ENCODE measurements at places on chromosomes 2 and 18.

- DNase-seq = no peak
Measured at GRCh38 chr2:230999477-230999876, 3.6 kb downstream of the SPATA3 start.

- no peak for DNase-seq
Measured at GRCh38 chr2:234666911-234667310, 170.0 kb upstream of the ARL4C start.

GRCh38 chr18:159037-159652 is 788 bp downstream of the USP14 start:
- DNase-seq = no peak

DNA sequence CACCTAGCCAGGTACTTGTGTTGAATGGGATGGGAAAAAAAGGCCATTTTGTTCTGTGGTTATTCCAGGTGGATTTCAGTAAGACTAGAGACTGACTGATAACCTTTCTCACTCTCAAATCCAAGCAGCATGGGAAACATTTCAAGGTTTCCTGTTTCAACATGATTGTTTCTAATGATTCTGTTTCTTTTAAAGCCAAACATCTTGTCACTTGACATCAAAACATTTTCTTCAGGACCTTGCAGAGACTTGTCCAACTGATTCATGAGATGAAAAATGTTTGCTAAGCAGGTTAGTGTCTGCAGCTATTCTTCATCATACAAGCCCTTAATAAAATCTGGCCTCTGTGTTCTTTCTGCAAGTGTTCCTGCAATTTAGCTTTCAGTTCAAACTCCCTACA is 456.5 kb upstream of the CWC22 start:
- DNase-seq = no peak

DNA sequence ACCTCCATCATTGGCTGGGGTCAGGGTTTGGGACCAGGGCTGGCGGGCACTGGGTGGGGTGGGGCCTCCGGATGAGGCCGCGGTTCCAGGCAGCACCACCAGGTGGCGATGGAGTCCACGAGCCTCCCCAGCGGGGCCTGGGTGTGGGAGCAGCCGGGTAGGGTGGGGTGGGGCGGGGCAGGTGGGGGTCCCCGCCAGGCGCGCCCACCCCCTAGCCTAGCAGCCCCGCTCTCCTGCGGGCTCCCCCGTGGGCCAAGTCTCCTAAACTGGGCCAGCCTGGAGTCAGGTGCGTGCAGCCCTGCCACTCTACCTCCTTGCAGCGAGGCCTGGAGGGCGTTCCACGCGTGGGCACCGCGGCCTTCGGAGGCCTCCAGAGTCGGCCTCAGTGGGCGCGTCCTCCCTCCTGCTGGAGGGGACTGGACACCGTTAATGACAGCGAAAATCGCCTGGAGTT is 187.5 kb downstream of the TWIST2 start:
- peak; percentile 74 for DNase-seq

DNA sequence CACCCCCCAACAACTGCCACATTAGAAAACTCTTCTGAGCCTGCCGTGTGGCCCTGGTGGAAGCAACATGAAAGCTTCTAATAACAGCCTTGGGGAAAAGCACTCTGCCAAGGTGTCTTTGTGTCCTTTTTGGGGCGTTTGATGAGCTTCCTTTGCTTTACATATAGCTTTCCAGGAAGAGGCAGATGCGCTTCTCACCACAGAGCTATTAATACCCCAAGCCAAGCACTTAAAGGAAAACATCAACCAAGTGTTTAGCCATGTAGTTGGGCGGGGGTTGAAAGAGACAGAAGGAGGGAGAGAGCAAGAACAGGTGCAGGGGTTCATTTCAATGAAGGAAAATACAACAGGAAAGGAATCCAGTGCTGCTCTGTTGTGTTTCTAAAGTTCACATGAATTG is 176.1 kb downstream of the VAPA start:
- DNase-seq = no peak

DNA sequence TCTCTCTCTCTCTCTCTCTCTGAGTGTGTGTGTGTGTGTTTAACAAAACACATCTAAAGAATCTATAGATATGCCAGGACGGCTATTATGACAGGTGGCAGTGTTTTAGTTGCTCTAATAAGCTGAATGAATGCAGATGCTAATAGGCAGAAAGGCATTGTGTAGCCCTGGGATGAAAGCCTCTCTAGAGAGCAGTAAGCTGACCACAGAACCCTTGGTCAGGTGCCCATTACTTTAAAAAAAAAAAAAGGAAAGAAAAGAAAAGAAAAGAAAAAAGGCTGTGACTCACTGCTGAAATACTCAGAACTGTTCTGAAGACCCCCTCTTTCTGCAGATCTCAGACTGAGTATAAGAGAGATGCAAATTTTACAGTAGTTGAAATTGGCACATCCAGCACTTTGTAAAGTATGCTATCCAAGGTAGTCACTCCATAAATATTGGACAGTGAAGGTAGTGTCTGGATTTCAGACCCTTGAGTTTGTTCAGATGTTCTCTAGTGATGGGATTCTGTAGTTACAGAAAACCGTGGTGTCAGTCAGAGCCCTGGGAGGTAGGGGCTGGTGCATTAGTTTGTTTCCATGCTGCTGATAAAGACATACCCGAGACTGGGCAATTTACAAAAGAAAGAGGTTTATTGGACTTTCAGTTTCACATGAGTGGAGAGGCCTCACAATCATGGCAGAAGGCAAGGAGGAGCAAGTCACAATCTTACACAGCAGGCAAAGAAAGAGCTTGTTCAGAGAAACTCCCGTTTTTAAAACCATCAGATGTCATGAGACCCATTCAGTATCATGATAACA is 30.9 kb downstream of the OSBPL6 start:
- DNase-seq = no peak

DNA sequence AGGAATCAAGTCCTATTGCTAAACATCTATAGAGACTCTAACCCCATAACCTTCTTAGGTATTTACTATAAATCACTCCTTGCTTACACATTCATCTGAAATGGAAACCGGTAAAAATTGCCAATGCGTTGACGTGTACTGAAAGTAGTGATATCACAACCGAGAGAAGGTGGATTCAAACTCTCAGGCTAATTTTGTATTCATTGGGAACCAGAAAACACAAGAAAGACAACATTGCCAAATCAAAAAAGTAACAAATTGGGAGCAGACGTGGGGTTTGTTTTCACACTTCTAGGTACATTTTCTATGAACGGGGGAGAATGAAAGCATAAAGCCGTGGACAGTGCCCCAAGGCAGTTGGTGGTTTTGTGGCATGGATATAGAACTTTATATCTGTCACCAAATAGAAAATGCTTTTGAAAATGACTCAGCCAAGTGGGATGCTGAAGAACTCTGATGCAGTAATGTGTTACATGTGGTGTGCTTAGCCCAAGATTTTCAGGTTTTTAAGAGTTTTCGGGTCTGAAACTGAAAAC is 155.1 kb upstream of the RASGRP3 start:
- no peak for DNase-seq

- DNase-seq = no peak
Measured at GRCh38 chr2:177385151-177385550, 7.4 kb upstream of the AGPS start.

DNA sequence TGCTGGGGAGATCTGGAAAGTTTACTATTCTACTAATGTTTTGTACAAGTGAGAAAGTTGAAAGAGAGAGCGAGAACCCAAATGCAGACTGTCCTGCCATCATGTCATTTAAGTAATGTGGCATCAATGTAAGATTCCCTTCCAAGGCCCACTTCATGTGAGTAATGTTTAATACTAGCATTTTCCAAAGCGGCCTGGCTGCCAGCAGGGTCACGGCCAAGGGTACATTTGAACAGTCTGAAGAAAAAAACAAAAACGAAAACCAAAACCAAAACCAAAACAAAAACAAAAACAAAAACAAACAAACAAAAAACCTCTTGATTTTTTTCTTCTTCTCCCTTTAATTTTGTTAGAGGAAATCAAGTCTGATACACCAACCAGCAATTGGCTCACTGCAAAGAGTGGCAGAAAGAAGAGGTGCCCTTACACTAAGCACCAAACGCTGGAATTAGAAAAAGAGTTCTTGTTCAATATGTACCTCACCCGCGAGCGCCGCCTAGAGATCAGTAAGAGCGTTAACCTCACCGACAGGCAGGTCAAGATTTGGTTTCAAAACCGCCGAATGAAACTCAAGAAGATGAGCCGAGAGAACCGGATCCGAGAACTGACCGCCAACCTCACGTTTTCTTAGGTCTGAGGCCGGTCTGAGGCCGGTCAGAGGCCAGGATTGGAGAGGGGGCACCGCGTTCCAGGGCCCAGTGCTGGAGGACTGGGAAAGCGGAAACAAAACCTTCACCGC is 2.2 kb downstream of the HOXD10 start:
- no peak for DNase-seq

DNA sequence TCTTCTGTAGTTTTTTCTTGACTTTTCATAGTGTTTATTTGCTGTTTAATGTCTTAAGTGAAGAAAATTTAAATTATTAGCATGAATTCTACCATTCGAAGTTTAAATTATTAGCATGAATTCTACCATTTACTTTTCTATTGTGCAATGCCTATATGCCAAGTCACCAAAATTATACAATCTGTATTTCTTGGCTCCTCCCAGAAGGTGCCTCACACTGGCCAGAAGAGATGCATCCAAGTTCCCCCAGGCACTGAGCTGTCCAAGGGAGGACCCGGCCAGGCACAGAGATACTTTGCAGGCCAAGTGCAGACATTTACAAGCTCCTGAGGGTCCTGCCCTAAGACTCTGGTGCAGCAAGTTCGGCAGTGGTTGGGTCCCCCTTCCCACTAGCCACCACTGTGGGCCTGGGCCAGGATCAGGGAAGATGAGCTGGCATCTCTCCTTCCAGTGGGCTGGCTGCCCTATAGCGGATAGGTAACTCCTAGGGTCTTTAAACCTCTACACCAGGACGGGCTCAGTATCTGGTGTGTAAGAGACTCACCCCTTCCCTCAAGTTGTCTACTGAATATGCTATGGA is 31.3 kb downstream of the TMEM247 start:
- no peak for DNase-seq

- DNase-seq = no peak
Measured at GRCh38 chr2:8514796-8515758, 166.8 kb upstream of the ID2 start.

DNA sequence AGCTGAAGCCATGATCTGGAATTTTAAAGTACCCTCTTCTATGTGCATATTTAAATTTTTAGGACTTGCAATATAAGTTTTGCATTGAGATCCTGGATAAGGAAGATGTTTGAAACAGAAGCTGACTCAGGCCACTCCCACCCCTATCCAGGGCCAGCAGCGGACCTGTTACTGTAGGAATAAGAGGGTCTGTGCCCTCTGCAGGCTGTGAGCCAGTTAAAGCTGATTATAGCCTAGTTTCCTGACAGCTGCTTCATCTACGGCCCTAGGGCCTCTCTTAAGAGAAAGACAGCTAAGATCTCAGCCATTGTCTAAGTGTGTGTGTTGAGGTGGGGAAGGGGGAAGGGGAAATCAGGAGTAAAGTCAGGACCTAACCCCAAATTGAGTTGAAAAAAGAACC is 234.0 kb downstream of the HAUS1 start:
- DNase-seq = no peak

DNA sequence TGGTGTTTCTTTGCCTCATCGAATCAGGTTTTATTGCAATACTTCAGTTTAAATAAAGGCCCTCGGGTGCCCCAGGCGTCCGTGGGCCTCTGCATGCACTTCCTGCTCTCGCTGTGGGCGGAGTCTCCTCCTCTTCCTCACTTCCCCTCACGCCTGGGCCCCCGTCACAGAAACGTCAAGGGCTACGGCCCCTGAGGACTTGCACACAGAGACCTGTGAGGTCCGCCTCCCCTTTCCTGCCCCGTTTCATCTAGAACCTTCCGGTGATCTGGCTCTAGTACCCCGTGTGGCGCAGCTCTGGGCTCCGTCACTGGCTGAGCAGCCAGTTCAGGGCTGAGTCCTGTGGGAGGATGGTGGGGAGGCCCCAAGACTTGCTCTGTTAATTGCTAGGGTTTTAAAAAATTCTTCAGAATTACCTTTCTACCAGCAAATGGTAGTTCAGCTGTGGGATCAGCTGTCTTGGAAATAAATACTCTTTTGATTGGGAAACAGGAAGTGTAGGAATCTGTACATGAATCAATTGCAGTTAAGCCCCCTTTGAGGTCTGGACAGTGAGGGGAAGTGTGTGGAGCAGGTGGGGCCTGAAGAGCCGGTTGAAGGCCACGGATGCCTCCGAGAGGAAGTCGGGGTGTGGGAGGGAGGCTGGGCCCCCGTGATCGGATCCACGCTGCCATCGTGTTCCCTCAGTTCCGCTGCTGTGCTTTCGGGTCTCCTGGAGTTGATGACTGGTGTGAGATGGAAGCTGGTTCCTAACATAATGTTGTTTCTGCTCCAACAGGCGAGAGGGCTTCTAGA is 10.2 kb downstream of the NFATC1 start:
- no peak for DNase-seq

- no peak for DNase-seq
Measured at GRCh38 chr2:219409619-219410018, 8.6 kb upstream of the DES start.

- DNase-seq = no peak
Measured at GRCh38 chr2:21067859-21068537, 24.1 kb upstream of the APOB start.

GRCh38 chr2:37669446-37669845 is 2.0 kb downstream of the CDC42EP3 start:
- no peak for DNase-seq
